ENCODE measurements at places on chromosomes 2 and 18.

DNA sequence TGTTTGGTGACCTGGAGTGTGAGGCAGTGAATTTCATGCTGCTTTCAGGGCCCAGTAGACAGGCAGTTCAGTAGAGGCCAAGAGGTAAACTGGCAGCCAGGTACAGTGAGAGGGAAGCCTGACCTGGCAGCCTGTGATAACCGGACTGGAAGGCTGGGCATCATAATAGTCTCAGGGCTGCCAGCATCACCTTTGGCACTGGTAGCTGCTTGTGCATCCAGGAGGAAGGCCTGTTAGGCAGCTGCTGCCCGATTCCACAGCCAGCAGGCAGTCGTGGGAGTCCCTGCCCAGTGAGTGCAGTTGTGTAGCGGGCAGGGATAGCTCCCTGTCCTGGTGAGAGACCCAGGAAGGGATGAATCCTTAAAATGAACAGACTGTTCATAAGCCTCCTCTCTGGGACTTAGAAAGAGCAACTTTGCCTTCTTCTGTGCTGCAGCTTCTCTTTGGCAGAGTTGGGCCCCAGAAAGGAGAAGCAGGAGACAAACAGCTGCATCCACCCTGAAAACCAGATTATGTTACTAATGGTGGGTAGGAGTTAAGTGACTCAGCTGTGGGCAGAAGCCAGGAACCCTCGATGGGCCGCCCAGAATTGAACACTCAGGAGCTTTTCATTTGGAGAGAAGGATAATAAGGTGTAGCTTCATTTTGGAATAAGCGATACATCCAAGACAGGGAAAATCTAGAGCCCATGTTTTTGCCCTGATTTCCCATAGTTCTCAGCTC lies 8.1 kb upstream of the GPBAR1 start:
- DNase-seq = no peak

DNA sequence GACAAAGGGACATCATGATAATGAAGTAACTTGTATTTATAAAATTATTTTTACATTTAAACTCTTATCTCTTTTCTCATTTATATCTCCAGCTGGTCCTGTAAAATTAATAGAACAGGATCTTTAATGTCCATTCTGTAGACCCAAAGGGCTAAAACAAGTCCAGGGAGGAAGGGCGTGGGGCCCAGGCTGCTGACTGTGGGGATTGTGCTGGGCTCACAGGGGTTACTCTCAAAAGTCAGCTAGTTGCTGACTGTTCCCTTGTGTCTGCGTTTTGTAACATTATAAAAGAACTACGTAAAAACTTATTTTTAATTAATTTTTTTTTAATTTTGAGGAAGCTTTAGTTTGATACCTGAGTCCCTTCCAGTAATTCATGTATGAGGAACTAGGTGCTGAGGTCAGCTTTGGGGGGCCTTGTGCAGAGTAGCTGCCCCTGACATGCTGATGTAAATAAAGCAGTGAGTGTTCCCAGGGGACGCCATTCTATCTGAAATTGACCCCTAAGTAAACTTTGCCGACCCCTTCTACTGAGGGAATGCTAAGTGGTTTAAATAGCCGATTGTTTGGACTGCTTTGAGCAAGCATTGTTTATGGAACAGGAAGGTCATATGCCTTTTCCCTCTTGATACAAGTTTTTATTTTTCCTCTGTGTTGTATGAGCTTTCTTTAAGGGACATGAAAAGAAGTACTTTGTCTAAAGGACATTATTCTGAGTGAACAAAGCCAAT lies 56.4 kb downstream of the MERTK start:
- DNase-seq = no peak

GRCh38 chr18:55753643-55754263 lies 165.8 kb upstream of the TCF4 start:
- no peak for DNase-seq

DNA sequence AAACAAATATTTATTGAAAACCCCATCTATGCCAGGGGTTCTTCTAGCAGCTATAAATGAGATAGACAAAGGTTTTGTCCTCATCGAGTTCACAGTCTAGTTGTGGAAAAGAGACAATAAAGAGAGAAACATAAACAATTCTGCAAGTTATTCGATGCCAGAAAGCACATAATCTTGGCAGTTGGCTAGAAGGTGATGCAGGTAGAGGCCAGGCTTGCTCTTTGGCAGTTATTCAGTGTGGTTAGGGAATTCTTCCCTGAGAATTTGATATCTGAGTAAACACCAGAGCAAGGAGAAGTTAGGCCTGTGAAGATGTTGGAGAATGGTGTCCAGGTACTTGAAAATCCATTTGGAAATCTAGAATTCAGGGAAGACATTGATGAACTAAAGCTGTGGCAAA lies 547.4 kb downstream of the SLC4A3 start:
- DNase-seq = no peak

- DNase-seq = no peak
These were observed 16.4 kb downstream of the FAP start for GRCh38 chr2:162226836-162227235.

DNA sequence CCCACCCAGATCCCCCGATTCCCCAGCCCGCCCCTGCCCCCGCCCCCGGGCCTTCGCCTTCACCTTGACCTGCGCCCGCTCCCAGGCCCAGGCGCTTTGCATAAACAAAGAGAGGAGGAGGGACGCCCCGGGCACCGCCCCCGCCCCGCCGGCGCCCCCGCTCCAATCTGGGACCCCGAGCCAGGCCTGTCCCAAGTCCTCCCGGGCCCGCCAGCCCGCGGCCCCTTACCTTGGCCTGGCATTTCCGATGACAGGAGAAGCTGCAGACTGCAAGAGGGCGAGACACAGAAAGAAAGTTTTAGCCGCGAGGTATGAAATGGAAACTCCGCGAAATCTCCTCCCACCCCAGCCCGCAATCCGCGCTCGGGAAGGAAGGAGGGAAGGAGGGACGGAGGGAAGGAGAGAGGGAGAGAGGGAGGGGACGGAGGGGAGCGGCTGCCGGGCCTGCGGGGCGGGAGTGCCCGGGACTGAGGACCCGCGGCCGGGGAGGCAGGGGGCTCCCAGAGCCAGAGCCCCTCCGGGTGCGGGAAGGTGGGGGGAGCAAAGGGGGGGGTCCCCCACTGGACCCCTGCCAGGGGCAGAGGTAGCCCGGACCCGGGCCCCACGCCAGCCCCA lies 24.2 kb downstream of the TNS1 start:
- DNase-seq = no peak

DNA sequence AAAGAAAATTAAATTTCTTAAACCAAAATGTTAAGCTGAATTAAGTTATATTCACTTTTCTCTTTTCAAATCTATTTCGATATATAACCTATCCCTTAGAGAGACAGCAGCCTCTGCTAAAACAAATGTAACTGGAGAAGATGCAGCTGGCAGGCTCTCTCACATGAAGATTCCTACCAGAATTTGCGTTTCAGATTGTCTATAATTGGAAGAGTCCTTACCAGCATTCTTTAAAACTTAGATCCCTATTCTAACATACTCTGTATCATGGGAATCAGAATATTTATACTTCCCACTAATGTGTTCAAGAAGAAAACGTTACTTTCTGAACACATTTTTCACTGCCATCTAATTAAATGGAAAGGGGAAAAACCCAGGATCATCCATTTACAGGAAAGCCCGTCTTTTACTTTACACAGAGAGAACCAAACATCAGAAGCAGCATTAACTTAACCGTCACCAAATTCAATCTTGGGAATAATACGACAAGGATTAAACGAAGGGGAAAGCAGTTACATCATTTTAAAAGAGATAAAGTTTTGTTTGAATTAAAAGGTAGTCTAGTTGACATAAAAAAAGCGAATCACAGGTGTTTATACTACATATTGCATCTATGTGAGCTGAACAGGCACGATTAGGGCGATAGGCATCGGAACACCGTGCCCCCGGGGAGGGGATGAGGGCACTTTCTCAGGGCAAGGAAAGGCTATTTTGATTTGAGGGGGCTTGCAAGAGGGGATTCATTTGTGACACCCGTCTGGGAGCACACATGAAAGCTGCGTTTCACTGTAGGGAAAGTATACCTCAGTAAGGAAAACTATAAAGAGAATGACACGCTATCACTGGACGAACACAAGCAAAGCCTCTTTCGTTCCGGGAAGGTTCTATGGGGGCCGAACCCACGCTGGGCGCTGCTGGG lies 1.3 kb downstream of the PTPN2 start:
- peak; percentile 28 for DNase-seq

- DNase-seq = no peak
These were observed 28.8 kb downstream of the ASAP2 start for GRCh38 chr2:9235147-9236044.

DNA sequence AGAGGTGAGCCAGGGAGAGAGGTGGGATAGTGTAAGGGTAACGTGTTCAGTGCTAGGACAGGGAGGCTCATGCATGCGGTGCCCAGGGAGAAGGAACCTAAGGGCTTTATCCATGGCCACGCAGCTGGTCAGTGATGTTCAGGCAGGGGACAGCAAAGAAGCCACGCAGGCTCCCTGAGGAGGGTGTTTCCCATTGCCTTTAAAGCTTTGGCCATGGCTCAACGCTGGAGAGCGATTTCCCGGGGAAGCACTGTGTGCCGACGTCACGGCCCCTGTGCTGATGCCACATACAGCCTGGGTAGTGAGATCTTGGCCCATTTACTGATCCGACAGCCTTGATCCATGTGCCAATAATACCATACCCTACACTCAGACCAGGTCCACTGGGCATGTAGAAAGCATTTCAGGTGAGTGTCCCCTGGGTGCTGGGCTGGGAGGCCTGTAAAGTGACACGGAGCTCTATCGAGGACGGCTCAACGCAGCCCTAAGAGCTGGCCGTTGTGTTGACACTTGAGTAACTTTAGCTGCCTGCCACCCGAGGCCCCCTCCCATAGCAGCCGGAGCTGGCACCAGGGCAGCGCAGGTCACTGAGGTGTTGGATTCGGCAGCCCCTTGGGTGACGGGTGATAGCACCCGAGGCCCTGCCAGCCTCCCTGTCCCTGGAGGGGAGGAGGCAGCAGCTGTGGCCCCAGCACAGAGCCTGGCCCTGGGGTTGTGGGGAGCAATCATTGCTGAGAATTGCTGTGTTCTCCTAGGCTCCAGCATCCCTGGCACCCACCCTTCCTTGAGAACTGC lies 41.4 kb downstream of the PDIA6 start:
- DNase-seq = no peak

- DNase-seq = no peak
These were observed 679.0 kb upstream of the ACVR2A start for GRCh38 chr2:147165697-147166382.

DNA sequence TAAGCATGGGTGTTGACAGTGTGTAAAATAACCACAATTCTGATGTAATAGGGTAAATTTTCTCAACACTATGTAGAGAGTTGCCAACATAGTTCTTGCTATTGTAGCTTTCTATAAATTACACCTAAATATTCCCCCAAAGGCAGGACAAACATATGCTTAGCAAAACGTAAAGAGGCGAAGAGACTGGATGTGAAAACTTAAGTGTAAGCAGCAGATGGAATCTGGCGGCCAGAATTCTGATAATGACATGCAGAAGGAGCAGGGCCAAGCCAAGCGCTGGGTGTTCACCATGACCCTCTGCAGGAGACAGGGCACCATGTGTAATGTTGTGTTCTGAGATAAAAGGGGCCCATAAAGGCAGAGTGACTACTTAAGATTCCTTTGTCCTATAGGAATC lies 105.2 kb upstream of the ZNF521 start:
- no peak for DNase-seq

- DNase-seq = no peak
These were observed 33.0 kb upstream of the CCDC195 start for GRCh38 chr2:224749136-224749535.

GRCh38 chr18:8272254-8272653 lies 337.0 kb upstream of the RAB12 start:
- no peak for DNase-seq

GRCh38 chr2:200089756-200090109 lies 134.4 kb downstream of the MAIP1 start:
- DNase-seq = no peak

- peak; percentile 35 for DNase-seq
These were observed 27.2 kb downstream of the KDM3A start for GRCh38 chr2:86468162-86469033.

DNA sequence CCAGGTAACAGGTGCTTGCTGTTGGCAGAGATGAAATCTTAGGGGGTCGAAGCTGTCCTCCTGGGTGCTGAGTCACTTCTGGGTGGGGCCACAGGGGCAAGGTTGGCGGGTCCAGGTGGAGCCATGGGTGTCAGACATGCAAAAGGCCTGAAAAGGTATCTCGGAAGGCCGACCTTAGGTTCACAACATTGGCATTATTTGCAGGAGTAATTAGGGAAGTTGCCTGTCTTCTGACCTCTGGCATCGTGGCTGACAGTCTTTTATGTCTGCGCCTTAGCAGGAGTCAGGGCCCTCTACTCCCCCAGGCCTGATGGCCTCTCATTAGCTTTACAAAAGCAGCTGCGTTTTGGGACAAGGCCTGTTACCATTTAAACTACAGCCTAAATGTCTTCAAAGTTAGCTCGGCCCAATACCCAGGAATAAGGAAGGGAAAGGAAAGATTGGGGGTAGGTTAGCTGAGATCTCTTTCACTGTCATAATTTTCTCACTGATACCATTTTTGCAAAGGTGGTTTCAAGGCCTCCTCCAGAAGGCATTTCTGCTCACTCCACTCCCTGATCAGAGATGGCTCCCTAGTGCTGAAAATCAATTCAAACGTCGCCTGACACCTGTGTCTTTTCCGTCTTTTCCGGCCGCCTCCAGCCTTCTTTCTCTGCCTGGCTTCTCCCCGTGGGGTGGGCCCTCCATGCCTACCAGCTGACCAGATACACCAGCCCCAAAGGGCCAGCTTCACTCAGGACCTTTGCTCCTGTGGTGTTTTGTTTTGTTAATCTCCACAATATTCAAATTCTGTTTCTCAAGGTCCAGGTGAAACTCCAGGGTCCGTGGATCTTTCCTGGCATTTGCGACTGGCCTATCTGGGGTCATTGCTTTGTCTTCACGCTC lies 90.8 kb downstream of the RHOB start:
- DNase-seq = no peak

- DNase-seq = no peak
These were observed 39.1 kb upstream of the MYCN start for GRCh38 chr2:15901095-15901807.

GRCh38 chr2:205170399-205170798 lies 511.9 kb upstream of the NRP2 start:
- DNase-seq = no peak

GRCh38 chr2:239496700-239497099 lies 95.9 kb upstream of the HDAC4 start:
- DNase-seq = no peak

- DNase-seq = no peak
These were observed 113.7 kb downstream of the ZEB2 start for GRCh38 chr2:144405982-144406788.

DNA sequence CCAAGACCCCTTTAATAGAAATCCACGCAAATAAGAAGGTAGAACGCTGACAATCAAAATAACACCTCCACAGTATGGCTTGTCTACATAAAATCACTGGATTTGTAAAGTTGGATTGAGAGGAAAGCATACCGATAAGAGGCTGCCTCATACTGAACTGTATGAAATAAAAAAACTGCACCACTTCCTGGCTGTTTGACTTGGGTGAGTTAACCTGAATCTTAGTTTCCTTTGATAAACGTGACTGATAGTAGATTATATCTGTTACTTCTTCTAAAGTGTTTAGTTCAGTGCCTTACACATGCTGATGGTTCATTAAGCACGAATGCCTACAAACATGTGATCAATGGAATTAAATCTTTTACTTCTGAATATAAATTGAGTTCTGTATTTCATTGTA lies 140.4 kb upstream of the RNF152 start:
- peak; percentile 13 for DNase-seq

Measured in CD4-positive, alpha-beta T cell treated with Interleukin-17A for 1 hour (primary cell).